MG63 (cell line): ENCODE measurements at places on chromosomes 11 and 22.

GRCh38 chr22:46553189-46553588 is 15.8 kb upstream of the CELSR1 start:
- DNase-seq, result no peak

- peak; percentile 73 for DNase-seq
These were observed 12.8 kb downstream of the MAPK8IP2 start for GRCh38 chr22:50613291-50613981.

GRCh38 chr11:74010306-74011300 is 1.7 kb upstream of the UCP3 start:
- no peak for DNase-seq

DNA sequence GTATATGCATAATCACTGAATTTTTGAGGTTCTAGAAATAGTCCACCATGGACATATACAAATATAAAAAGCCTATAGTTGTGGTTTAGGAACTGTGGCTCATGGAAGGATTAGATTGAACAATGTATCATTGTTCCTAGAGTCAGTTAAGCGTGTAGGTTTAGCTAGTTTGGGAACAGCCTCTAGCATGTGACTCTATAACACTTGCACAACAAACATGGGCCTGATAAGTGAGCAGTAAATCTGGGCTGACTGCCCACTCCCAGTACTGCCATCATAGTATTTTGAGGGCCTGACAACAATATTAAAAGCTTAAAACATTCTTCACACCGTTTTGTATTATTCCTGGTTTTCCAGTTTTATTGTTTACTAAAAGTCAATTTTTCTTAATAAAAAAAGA is 47.0 kb downstream of the YAP1 start:
- DNase-seq, result peak; percentile 55

DNA sequence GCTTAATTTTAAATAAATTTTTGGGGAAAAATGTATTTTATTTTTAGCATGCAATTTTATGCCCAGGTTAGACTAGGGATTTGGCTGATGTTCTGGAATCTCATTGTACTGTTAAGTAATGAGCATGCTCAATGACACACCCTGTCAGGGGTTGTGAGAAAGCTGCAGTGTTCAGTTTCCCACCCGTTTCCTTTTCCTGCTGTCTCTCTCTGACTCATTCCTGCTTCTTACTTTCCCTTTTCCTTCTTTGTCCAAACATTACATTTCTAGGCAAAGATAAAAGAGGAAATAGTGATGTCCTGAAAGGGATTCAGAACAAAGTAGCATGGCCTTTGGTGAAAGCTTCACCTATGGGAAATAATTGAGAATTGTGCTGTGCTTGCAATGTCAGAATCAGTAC is 22.7 kb downstream of the OOSP3 start:
- DNase-seq, result peak; percentile 73

- no peak for DNase-seq
These were observed 452.0 kb downstream of the JRKL start for GRCh38 chr11:96841792-96842191.

DNA sequence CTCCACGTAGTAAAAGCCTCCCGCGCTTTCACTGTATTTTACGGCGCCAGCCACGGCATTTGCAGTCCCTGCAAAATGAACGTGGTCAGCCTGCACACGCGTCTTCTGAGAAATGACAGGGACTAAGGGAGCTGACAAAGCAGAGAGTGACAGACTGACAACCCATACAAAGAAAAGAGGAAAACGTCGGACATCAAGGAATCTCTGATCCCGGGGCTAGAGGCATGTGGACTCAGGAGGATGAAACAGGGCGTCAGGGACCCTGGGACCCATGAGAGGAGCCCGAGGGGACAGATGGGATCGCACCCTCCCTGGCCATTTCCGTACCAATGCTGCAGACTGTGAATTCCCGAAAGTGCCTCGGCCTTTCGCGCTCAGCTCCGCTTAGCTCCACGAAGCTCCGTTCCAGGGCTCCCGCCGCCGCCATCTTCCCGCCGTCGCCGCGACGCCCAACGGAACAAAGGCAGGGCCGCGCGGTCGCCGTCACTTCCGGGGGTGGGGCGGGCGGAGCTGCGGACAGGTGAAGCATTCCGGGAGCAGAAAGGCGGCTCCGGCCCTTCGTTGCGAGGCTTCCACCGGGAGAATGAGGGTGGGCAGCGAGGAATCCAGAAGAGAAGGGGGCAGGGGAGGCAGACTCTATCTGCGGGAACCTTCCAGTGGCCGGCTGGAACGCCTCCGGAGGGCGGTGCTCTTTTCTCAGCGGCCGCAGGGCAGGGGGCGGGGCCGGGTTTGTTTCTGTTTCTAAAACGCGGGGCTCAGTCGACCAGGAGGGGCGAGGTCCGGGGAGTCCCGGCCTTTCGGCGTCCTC is at the start of gene NUP160:
NUP160 (minus strand) TSS at position 459 of the 808 bp plus-strand sequence; CDS start at position 427, 32 bp downstream.
- DNase-seq, result peak; percentile 81

- peak; percentile 58 for DNase-seq
These were observed 22.3 kb downstream of the HPS4 start for GRCh38 chr22:26461188-26461810.

DNA sequence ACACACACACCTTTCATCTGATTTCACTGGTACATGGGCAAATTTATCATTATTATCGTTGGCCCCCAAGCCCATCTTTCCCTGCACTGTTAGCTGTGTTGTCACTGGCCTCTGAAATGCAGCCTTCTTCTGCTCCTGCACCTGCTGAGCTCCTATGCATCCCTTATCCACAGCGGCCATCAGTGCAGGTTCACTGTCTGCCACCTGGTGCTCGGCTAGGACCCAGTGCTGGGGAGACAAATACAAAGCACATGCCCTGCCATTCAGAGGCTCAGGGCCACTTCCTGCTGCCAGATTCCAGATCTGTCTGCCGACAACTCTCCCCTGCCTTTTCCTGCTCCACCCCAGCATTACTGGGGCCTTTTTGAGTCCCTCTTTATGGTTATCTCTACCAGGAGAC is 1205.4 kb downstream of the TBC1D22A start:
- no peak for DNase-seq

- no peak for DNase-seq
These were observed 17.5 kb upstream of the RASL10A start for GRCh38 chr22:29332886-29333496.

GRCh38 chr11:11989774-11990744 is 18.4 kb downstream of the DKK3 start:
- DNase-seq, result peak; percentile 72

DNA sequence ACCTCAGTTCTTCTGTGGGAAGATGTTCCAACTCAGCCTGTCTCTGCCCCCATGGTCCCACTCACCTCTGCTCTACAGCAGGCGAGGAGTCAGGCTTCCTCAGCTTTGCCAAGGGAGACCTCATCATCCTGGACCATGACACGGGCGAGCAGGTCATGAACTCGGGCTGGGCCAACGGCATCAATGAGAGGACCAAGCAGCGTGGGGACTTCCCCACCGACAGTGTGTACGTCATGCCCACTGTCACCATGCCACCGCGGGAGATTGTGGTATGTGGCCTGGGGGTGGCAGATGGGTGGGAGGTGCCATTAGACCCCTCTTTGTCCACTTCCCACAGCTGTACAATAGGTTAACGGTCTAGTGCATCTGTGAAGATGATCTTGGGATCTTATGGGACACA is 73.3 kb downstream of the MYO7A start:
- DNase-seq, result no peak

- no peak for DNase-seq
These were observed 40.5 kb upstream of the RAG2 start for GRCh38 chr11:36638556-36638955.

DNA sequence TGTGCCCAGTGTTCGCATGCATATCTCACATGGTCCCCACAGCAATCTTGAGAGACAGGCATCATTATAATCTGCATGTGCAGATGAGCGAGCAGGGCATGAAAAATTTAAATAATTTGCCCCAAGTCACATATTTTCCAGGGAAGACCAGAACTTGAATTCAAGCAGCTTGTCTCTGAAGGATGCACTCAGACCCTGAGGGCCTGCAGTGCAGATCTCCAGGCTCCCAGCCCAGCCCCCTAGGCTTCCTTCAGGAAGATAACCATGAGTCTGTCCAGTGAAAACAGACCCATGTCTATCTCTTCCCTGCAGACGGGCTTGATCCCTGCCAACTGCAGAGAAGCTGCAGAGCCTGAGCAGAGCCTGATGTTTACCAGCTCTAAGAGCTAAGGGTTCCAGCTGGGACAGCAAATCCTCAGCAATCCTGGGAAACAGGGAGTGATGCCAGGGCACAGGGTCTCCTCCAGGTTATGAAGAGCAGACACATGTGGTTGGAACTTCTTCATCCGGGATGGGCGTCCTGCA is 55.1 kb downstream of the NAV2 start:
- DNase-seq, result no peak

- peak; percentile 11 for DNase-seq
These were observed 37.6 kb downstream of the ZNF195 start for GRCh38 chr11:3341298-3341697.

GRCh38 chr11:118592616-118593367 is 14.6 kb upstream of the PHLDB1 start:
- no peak for DNase-seq

- no peak for DNase-seq
These were observed 4.3 kb downstream of the SBF1 start for GRCh38 chr22:50470491-50470890.

GRCh38 chr22:37343348-37343747 is 61.0 kb downstream of the CYTH4 start:
- DNase-seq, result peak; percentile 28

GRCh38 chr22:32823024-32823730 is 21.7 kb downstream of the TIMP3 start:
- no peak for DNase-seq

- no peak for DNase-seq
These were observed 143.3 kb downstream of the GUCY1A2 start for GRCh38 chr11:106875013-106875412.

GRCh38 chr11:115330684-115331482 is 173.3 kb downstream of the CADM1 start:
- DNase-seq, result no peak

GRCh38 chr11:30424844-30425243 is 101.9 kb downstream of the ARL14EP start:
- no peak for DNase-seq

- DNase-seq, result no peak
These were observed 41.6 kb downstream of the FDX1 start for GRCh38 chr11:110471371-110471770.

DNA sequence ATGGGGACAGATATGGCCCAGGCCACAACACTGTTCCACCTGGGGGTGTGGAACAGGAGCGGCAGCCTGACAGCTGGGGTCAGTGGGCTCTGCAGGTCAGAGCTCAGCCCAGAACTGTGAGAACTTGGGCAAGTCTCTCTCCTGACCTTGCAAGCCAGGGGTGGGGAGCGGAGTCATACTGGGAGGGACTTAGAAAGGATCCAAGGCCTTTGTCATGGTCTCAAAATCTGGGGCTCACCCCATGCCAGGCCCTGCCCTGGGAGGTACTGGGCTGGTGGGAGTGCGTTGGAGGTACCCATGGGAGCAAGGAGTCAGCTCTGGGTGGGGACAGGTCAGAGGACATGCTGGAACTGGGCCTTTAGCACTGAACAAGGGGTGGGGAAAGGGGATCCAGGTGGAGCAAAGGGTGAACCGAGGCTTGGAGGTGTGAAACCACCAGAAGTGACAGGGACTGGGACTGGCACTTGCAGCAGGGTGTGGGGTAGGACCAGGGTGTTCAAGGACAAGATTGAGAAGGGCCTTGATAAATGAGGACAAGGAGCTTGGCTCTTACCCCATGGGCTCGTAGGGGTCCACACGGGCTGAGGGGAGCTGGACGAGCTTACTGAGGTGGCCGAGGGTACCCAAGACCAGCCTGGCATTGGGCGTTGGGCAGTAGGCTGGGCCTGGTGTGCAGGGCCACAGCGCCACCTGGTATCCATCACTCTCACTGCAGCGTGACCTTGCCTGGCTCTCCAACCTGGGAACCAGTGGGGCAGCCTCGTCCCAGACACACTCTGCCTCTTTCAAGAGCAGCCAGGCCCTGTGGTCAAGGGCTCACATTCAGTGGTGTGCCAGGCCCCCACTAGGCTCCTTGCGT is 7.4 kb upstream of the PMM1 start:
- peak; percentile 49 for DNase-seq

DNA sequence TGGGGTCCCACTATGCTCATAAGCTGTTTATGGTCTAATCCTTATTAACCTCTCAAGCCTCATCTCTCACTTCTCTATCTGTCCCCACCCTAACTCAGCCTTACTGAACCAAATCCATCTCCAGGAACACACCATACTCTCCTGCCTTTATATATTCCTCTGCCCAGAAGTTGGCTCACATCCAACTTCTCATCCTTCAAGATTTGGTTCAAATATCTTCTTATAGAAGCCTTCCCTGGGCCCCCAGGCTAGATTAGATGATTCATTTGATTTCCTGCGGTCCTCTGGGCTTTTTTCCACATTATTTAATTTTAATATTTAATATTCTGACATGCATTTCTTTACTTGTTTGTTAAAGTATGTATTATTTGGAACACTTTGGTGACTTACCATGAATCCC is 23.2 kb downstream of the MEI1 start:
- peak; percentile 3 for DNase-seq

GRCh38 chr11:123461164-123461563 is 31.1 kb downstream of the GRAMD1B start:
- DNase-seq, result peak; percentile 14

- peak; percentile 32 for DNase-seq
These were observed 8.7 kb downstream of the PTH start for GRCh38 chr11:13486926-13487660.

DNA sequence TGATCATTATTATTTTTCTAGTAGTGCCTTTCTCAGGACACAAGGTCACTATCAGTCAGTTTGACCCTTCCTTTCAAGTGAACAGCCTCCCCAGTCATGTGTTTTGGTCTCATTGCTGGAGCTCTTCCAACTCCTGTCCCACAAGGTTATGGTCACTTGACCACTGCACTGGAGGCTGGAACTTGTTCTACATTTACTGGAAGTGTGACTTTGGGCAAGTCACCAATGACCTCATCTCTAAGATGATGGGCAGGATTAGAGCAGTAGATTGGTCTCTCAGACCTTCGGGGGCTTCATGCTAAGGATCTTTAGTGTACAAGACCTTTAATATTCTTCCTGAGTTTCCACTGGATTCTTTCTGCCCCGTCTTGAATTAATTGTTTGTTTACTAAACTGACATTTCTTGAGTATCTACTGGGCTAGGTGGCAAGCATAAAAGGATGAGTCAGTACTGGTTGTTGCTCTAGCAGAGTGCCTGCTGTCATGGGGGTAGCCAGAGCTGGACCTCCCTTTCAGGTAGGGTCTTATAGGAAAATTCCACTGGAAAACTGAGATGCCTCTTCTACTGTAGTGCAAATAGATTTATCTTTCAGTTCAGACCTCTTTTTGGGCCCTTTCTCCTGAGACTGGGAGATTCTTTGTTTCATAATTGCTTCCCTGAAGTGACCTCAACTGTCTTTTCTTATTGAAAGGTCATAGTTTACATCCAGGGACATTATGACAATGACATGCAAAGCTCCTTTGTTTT is 106.8 kb downstream of the GRAMD1B start:
- DNase-seq, result no peak

DNA sequence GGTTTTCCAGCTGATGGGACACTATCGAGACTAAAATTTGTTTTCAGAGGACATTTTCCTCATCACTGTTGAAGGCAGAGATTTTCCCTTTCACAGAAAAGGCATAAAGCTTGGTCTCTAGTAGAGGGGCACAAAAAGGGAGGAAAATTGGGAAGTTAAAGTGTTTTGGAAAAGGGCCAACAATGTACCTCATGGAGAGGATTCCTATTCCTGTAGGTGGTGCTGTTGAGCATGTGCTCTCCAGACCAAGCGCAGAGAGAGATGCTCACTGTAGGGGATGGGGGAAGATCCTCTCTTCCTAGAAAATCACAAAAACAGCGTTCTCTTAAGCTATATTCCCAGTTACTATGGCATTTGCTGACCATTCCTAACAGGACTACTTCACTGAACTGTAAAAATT is 44.9 kb downstream of the OR4C46 start:
- no peak for DNase-seq
